ENCODE measurements at places on chromosomes 3 and 15.

GRCh38 chr3:173340626-173341025 lies 56.9 kb upstream of the NLGN1 start:
- DNase-seq: no peak

DNA sequence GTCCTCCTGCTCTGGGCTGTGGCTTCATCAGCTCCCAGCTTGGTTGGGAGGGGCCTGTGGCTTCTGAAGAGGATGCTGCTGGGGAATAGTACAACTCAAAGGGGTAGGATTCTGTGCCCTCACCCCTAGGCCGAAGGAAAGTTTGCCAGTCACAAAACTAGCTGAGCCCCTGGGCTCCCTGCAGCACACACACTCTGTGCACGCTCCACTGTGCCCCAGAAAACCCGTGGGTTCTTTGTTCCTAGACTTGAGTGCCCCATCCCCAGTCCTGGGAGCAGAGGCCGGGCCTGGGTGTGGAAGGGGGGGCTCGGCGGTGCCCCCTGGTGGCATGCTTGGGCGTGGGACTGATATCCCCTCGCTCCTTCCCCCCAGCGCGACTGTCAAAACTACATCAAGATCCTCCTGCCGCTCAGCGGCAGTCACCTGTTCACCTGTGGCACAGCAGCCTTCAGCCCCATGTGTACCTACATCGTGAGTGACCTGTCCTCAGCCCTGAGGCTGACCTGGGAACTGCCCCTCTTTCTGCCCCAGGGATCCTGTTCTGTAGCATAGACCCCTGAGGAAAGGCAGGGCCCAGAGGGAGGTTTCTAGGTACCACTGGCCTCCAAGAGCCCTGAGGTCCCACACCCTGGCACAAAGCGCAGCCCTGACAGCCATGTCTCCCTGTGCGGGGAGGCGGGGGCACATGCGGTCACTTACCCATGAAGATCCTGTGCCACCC lies 14.2 kb downstream of the CIB1 start:
- DNase-seq: no peak

DNA sequence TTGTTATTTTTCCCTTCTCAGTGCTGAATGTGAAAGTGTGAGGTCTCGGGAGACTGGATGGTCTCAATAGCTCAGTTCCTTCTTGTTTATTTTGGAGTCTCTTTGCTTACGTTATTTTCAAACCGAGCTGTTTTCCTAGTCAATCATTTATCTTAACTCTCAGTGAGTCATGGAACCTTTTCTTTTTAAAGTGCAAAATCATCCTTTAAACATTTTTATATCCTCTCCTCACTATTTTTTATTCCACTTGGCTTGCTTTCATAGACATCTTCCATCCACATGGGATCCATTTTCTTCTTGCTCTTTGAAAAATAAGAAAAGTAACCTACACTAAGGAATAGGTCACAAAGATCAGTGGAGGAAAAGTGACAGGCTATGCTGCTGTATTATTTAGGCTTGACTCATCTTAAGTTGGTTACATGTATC lies 497.8 kb downstream of the NAALADL2 start:
- no peak for DNase-seq

GRCh38 chr15:45341790-45342189 lies 36.6 kb downstream of the GATM start:
- DNase-seq: no peak

DNA sequence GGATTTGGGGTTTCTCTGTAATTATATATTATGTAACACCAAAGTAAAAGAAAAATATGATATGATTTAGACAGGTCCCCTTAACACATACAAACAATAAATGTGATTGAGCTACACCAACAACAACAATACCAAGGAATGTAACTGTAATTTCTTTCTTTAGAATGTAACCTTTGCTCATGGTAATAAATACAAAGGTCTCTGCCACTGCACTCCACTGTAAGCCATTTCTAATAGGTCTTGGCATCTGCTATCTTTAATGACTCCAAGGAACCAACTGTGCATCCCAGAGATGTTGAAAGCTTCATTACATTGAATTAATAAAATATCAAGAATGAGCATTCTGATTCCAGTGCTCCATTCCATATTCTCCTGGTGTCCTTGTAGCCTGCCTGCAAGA lies 88.8 kb downstream of the PDZRN3 start:
- no peak for DNase-seq

DNA sequence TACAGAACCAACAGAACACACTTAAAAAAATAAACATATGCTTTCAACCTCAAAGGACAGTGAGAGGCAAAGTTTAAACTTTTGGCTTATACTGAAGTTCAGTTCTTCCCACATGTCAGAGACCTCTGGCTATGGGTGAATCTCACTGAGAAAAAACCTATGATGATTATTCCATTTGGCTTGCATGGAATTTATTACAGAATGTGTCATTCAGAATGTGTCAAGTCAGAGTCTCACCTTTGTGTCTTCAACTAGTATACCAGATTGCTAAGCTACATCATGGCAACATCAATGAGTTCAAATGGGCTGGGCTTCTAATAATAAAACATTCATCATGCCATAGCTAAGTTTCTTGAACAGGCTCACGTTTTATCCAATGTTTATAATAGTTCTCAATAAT lies 987.0 kb downstream of the NTRK3 start:
- DNase-seq: no peak

GRCh38 chr3:43523454-43524053 lies 98.3 kb downstream of the ANO10 start:
- DNase-seq: no peak

DNA sequence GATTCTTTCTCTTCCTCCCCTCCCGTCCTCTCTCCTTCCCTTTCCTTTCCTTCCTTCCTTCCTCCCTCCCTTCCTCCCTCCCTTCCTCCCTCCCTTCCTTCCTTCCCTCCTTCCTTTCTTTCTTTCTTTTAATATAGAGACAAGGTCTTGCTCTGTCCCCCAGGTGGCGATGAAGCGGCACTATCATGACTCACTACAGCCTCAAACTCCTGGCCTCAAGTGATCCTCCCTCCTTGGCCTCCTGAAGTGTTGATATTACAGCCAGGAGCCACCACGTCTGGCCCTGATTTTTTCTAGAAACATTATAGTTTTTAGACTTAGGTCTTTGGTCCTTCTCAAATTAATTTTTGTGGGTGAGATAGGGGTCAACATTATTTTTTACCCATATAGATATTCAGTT lies 15.5 kb downstream of the GRM2 start:
- no peak for DNase-seq

DNA sequence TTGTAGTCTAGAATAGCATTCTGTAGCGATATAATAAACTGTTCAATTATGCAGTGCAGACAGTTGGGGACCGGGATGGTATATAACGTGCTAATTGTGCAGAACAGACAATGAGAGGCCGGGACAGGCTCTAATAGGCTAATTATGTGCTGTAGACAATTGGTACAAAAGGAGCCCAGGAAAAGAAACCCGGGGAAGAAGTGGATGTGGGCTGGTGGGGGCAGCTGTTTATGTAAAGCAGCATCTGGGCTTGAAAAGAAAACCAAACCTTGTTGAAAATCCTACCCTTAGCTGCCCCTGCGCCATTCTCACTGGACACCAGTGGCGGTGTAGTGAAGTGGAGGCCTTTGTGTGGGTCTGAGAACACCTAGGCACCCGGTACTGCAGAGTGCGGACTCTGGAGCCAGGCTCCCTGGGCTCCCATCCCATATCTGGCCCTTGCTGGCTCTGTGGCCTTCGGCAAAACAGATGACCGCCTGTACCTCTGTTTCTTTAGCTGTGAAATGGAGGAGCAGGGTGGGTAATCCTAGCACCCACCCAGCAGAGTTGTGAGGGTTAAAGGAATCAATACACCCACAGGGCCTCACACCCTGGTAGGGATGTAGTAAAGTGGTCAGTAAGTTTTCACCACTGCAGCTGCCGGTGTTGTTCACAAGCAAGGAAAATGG lies 51.5 kb downstream of the CMTM6 start:
- DNase-seq: no peak

DNA sequence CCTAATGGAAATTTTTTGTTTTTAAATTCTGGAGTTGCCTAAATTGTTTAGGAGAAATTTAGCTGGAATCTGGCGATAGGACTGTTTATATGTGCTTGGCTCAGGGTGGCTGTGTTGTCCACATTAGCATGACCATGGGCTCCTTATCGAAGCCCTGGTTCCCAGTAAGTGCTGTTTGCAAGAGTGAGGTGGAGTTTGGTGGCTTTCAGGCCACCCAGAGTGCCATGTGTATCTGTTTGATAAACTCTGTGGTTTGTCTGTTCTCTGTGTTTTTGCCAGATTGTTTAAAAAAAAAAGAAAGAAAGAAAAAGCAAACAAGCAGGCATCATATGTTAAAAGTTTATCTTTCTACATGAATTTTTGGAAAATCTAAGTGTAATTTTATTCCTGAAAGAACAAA lies 51.5 kb downstream of the PLCL2 start:
- DNase-seq: no peak

DNA sequence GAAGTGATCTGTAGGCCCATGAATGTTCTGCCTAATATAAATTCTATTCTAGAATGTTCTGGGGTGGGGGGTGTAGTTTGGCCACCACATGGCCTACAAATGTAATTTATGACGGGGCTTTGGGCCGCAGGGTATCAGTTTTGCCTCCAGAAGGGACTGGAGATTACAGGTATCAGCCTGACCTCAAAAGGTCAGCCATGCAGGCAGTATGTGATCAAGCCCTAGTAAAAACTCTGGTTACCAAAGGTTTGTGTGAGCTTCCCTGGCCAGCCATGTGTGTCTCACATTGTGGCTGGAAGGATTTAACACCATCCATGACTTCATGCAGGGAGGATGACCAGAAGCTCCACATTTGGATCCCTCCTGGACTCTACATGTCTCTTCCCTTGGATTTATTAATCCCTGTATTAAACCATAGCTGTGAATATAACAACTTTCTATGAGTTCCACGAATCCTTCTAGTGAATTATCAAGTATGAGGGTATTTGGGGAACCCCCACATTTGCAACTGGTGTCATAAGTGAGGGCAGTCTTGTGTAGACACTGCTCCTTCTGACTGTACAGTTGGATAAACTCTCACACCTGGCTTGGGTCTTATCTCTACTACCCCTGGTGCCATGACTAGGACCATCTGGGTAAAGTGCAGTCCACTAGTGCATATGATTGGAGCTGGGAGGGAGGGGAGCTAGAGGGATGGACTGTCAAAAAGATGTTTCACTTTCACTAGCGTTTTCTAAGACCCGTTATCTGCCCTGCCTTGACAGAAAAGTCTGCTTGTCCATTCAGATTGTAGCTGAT lies 50.0 kb upstream of the RFX7 start:
- DNase-seq: no peak

GRCh38 chr3:46895204-46895660 lies 17.7 kb downstream of the PTH1R start:
- DNase-seq: peak; percentile 58

GRCh38 chr3:114338651-114339357 lies 45.0 kb downstream of the TIGIT start:
- no peak for DNase-seq

GRCh38 chr3:123883111-123883510 lies 1.0 kb downstream of the MYLK start:
- DNase-seq: no peak

- DNase-seq: no peak
Observed at GRCh38 chr3:50545781-50546180, 21.8 kb downstream of the C3orf18 start.

DNA sequence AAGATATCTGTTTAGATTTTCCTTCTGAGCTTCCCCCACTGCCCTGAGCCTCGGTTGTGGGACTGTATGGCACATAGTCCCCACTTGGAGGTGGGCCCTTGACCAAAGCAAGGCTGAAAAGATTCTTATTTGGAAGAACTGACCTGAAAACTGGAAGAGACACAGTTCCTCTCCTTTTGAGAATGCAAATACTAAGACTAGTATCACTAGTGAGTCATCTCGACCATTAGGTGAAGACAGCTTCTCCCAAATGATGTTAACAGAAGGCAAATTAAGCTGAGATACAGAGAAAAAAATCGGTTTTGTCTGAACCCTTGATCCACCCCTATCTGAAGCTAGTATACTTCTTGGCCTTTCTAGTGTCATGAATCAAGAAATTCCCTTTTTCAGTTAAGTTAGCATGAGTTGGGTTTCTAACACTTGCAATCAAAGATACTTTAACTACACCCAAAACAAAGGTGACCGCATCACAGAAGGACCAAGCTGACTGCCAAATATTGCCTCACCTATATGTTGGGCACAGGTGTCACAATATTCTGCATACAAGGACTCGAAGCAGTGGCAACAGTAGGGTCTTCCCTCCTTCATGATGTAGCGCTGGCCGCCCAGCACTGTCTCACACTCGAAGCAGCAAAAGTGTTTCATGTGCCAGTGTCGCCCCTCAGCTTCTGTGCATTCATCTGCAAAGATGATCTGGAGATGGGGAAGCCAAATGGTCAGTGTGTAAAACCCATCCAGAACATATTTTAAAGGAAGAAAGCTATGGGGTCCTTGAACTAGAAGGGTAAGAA lies 72.4 kb downstream of the PRICKLE2 start:
- no peak for DNase-seq

DNA sequence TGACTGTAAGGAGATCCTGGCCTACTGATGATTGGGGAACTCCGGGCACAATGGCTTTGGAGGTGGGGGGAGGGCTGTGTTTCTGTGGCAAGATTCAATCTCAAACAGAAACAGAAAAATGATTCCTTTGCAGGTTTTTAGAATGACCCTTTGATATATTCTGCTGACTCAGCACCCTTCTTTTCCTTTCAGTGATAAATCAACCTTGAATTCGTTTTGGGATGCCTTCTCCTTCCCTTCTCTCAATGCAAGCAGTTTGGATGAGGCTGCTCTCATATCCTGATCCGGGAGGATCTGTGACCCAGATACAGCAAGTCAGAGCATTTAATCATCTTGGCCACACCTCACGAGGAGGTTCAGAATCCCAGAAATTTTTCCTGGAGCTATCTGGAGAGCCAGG lies 156.1 kb upstream of the PRICKLE2 start:
- no peak for DNase-seq

DNA sequence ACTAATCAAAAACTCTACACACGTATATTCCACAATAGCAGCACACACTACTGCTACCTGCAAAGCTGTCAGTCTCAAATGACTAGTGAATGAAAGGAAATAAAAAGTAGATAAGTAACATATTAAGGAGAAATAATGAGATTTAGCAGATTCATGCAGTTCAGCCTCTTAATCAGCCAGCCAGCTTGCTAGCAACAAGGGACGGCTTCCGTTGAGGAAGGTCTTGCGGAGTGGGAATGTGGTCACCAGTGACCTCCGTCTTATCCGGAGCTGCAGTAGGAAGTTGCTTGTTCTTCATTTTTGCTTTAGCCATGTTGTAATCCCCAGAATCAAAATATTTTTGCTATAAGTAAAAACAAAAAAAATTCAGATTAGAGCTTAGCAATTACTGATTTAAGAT lies 17.1 kb downstream of the ARPP19 start:
- DNase-seq: no peak

GRCh38 chr15:69841113-69841828 lies 256.4 kb downstream of the TLE3 start:
- no peak for DNase-seq

Measured in stimulated activated CD8-positive, alpha-beta memory T cell treated with anti-CD3 and anti-CD28 coated beads, Interleukin-4, amount 100 ng/mL, for 4 hours (primary cell).